GM10248 (cell line): ENCODE measurements at places on chromosomes 7 and 10.

DNA sequence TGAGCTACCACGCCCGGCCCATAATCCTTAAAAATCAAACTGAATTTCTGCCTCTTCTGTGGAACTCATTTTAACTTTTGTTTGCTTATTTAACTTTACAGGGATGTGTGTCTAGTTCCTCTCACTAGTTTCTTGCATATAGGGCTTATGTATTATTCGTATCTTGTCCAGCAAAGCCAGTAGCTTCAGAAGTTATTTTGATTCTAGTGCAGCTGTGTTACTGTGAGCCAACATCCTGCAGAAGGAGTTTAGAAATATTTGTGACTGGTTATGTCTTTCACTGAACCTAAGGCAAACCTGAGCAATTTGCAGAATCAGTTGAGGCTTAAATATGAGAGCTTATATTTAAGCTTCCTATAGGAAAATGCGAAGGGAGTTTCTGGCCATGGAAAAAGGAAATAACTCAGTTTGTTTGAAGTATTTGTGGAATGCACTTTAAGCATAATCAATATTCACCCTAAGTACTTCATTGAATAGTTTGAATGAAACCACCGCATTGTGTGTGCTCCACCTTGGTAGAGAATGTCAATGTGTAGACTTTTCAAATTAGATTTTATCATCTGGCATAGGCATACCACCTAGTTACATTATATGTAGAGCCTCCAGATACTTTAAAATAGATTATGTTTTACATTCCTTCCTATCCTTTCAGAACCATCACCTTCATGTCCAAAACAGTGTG lies 90.8 kb downstream of the MCU start:
- DNase-seq: no peak

DNA sequence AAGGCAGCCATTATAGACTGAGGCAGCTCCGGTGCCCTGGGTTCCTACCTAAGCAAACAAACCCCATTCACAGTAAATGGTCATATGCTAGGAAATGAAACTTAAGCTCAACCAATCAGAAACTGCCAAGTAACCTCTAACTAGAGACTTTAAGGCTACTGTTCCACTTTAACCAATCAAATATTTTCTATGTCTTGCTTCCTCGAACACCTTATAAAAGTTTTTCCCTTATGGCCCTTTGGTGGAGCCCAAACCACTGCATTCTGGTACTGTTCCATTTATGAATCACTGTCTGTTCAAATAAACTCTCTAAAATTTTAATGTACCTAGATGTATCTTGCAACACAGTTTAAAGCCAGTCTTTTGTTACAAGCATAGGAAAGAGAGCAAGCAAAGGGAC lies 361.1 kb downstream of the HGF start:
- no peak for DNase-seq

DNA sequence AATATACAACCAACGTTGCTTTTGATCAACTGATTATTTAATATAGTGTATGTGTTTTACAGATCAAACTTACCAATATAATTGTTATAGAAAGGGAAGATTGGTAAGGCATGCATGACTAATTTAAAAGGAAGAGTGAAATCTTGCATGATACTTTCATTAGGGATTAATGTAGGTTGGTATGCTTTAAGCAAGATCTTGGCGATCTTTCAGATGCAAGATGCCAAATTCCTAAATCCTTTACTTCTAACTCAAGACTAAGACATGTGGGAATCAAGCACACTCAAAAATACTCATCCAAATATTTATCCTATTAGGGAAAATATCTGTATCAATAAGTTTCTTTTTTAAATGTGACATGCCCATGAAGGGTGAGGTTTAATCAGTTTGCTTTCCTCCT lies 321.4 kb upstream of the MEOX2 start:
- DNase-seq: no peak

DNA sequence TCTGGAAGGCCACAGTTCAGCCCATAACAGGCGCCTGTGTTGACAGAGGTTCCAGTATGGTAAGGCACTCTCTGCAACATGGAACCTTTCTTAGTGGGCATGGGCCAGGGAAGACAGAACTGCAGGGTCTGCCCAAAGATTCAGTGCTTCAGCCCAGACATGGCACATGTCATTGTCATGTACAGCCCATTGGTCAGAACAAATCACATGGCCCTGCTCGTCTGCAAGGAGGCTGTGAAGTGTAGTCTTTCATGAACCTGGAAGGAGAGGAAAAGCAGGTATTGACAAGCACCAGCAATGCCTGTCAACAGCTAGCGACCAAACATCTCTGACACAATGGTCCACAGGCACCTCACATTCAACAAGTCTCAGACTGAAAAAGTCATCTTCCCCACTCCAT lies 30.4 kb upstream of the CHCHD3 start:
- no peak for DNase-seq

DNA sequence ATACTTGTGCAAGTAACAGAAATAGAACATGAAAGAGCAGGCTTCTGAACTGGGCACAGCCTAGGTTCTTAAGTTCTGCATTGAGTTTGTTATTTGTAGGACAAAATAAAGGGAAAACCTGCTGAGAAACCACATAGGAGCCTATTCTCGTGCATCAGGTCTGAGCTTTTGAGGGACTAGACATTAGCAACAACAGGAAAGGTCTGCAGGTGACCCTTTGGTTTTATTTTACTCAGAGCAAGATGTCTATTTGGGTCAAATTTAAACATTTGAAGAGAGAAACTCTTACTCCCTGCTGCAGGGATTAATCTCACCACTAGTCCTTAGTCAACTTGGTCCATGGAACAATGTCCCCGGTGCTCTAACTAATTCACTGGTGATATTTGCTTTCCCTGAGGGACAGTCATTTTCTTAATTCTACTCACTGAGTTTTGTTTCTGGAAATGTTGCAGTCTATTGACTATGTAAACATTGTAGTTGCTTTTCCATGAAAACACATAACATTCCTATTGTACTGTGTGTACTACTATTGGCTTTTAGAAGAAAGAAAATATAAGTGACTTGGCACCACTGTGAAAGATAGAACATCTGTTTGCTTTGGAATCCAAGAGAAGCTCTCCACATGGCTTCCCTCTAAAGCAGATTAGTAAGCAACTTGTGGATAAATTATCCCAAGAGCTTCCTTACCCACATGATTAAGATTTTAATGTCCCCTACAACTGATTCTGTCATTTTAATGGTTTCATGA lies 108.2 kb downstream of the CHRM2 start:
- no peak for DNase-seq

GRCh38 chr7:99000904-99001465 lies 122.7 kb downstream of the TRRAP start:
- DNase-seq: no peak

- DNase-seq: no peak
These were observed 19.2 kb downstream of the HIF1AN start for GRCh38 chr10:100554902-100555301.

GRCh38 chr7:73812996-73813395 lies 17.8 kb upstream of the CLDN4 start:
- no peak for DNase-seq

DNA sequence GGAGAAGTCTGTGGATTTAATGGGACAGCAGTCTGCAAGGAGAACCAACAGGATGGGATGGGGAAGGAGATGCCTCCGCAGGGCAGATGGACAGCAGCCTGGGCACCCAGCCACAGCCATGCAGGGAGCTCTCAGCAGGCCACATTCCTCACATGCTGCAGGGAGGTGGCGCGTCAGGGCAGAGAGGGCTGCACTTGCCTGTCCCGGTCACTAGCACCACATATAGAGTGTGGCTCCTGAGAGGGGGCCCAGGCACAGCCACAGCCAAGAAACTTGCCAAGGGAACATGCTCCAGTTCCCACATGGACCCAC lies 86.8 kb upstream of the ZMIZ1 start:
- DNase-seq: no peak

DNA sequence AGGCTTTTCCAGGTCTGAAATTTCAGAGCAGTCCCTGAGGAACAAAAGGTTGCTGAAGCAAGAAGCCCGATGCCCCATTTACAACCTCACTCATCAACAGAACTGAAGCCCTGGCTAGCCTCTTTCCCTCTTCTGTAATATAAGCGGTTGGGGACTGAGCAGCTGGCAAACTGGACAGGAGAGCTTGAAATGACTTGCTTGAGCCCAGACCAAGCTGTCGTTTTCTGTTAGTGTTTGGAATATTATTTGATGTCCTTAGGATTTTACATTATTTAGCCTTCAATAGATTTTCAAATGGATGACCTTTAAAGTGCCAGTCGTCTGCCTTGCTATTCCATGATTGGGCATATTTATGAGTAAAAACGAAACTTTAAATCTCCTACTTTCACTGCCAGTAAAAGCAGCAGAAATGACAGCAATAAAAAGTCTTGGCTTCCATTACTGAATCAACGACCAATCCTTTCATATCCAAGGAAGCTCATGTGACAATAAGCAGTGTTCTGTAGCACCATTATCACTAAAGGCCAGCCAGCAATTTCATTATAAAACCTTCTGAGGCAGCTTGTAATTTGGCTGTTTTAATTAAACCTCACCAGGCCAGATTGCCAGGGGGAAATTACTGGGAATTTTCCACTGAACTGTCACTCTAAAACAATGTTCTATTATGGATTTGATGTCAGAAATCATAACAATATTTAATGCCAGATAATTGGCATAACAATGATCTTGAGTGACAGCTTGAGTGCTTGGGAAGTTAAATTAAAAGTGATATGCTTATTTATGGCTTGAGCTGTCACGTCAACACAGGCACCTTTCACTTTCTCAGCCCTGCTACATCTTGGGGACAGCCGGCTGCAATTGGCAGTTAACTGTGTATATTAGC lies 85.9 kb downstream of the LSMEM1 start:
- no peak for DNase-seq

GRCh38 chr10:101525848-101526247 lies 62.2 kb downstream of the POLL start:
- DNase-seq: no peak

DNA sequence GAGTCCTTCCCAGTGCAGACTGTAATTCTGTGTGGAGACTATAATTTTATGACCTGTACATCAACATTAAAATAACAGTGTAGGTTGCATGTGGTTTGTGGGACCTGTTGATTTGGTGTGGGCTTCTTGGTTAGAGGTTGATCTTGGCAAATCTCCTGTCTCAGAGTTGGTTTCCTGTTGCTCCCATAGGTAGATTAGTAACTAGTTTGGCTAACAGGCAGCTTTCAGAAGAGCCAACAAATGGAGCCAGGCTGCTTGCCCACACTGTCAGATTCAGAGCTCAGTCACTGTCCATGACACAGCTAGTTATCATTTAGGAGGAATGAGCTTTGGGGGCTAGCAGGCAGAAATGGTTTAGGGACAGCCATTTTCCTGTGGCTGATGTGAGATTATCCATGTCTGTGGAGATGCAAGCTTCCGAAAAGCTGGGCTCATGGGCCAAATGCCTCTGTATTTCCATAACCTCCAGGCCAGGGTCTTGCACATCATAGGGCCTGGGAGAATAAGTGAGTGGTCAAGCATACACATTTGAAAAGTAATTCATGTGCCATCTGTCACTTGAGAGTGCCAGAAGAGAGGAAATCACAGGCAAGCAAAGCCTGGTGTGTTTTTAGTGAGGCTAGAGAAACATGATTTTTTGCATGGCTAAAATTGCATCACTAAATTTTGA lies 33.4 kb downstream of the CCM2 start:
- DNase-seq: no peak

- no peak for DNase-seq
These were observed 20.8 kb downstream of the GHRHR start for GRCh38 chr7:30984359-30985107.

GRCh38 chr10:75375838-75376237 lies 25.7 kb downstream of the ZNF503 start:
- DNase-seq: peak; percentile 59

DNA sequence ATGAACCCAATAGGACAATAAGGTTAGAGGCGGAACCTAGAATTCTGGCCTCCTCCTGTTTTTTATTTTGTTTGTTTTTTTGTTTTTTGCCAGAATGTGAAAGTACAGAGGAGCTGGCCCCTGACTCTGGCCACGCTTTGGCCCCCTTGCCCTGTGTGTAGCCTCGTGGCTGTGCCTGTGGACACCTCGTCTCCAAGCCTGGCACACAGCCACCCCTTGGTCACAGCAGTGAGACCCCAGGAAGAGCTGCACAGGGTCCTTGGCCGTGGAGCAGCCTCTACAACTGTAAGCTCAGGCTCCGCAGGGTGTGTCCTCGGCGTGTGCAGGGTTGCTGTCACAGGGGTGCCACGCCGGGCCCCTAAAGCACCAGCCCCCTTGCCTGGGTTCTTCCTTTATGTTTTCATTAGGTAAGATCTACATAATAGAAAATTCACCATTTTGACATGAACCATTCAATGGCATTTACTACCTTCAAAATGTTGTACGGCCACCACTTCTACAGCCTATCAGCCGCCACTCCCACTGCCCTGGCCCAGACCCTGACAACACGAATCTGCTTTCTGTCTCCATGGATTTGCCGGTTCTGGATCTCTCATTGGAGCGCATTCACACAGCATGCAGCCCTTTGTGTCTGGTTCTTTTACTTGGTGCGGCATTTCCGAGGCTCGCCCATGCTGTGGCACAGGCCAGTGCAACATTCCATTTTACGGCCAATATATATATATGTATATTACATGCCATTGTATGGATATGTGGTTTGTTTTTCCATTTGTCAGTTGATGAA lies 51.0 kb downstream of the AMZ1 start:
- no peak for DNase-seq

DNA sequence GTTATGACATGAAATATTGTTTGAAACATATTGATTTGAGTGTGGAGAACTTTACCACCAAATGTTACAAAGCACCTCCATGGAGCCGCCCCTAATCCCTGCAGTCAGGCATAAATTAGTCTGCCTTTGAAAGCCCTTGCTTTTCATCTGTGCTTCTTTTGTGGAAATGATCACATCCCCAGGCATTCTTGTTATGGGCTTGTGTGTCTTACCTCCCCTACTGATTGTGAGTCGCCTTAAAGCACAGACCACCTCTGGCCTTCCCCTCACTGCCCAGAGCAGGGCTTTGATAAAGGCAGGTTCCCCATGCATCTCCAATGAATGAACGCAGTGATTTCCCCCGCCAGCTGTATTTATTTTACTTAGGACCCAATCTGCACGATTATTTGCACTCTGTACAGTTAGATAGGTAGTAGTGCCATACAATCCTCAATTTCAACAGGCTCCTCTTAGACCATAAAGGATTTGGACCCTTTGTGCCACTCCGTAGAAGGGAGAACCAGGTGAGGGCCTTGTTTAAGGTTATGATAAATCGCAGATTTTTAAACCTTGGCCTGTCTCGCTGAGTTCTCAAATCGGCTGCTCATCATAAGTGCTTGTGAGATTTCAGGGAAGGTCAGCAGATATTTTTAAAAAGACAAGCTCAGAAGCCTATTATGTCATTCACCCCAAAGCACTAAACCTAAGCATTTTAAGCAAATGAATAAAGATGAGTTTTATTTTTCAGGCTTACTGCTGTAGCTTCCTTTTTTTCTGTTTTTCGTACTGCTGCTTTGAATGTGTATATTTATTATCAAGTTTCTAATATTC lies 107.8 kb downstream of the CUBN start:
- no peak for DNase-seq
